ENCODE measurements at places on chromosomes 5 and 9. TPM values are rescaled to one million over a fixed set of nuclear protein-coding genes. Genes with fewer than 3 reads are reported as not detected.

- DNase-seq = no peak
These were observed 31.3 kb upstream of the TAS2R1 start for GRCh38 chr5:9661316-9662015.

BSPRY gene
- 10.0 TPM for polyA plus RNA-seq

KYAT1 gene
- 35.5 TPM for polyA plus RNA-seq

DNA sequence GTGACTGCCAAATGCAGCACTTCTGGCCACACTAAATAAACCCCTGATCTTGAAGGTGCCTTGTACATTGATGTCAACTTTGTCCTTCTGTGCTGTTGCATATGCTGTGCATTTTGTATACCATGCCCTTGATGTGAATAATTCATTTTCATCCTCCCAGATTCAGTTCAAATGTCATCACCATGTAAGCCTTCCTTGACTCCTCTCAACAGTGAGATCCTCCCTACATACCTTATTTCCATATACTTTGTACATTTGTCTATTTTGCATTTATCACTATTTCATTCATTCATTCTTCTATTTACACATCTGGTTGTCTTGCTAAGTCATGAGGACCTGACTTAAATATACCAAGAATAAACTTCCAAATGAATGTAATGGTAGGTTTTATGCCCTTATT is 273.2 kb upstream of the EFNA5 start:
- no peak for DNase-seq

SLC22A4 gene
- polyA plus RNA-seq = 9.1 TPM

PLAC8L1 gene
- polyA plus RNA-seq = 0.75 TPM

SEMA5A gene
- 44.8 TPM for polyA plus RNA-seq

SLC1A1 gene
- polyA plus RNA-seq = 25.4 TPM

- DNase-seq = no peak
These were observed 21.0 kb upstream of the PPP2CA start for GRCh38 chr5:134246771-134247427.

NME5 gene
- polyA plus RNA-seq = 16.8 TPM

GRCh38 chr9:124631326-124631725 is 124.1 kb upstream of the NR5A1 start:
- no peak for DNase-seq

DNA sequence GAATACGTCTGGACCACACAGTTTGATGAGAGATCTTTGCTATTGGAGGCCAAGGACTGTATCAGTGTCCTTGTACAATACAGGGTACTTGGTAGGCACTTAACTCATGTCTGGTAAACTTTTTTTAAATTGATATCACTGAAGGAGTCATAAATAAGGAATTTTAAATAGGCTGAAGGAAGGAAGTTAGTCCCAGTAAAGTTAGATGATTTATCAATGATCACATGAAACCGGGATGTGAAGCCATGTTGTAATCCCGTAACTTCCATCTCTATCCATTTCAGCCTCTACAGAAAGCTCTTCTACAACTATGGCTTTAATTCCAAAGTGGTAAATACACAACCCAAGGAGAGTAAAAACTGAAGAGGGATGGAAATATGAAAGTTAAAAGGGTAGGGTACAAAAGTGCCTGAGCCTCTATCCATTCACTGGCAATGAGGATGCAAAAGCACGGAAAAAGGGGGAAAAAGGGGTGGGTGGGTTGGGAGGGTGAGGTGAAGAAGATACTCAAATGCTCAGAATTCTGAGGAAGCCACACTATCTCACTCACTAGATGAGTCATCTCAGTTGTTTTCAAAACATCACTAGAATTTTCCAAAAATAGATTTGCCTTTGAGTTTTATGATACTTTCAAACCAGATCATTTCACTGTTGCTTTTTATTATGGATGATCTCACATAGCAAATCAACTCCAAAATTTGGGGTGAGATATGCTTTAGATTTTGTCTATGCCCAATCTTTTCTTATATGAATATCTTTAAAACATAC is 1053.5 kb downstream of the NR2F1-AS1 start:
- no peak for DNase-seq

HTR4 gene
- 0.12 TPM for polyA plus RNA-seq

DNA sequence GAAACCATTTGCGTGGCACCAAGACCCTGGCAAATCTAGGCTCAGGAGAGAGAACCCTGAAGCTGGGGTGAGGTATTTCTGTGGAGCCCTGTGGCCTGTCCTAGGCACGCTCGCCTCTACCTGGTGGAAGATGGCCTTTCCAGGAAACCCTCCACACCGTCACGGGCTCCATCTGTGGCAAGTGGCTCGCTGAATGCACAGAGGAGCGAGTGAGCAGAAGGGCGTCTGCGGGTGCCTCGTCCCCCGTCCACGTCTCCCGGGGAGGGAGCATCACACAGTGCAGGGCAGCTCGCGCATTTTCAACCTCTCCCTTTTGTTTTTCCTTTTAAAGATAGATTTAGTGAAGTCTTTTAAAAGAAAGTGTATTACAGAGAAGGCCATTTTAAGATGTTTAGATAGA is 25.3 kb upstream of the RASGEF1C start:
- DNase-seq = no peak

TUSC1 gene
- polyA plus RNA-seq = 17.9 TPM

TMEM203 gene
- polyA plus RNA-seq = 44.7 TPM

DNA sequence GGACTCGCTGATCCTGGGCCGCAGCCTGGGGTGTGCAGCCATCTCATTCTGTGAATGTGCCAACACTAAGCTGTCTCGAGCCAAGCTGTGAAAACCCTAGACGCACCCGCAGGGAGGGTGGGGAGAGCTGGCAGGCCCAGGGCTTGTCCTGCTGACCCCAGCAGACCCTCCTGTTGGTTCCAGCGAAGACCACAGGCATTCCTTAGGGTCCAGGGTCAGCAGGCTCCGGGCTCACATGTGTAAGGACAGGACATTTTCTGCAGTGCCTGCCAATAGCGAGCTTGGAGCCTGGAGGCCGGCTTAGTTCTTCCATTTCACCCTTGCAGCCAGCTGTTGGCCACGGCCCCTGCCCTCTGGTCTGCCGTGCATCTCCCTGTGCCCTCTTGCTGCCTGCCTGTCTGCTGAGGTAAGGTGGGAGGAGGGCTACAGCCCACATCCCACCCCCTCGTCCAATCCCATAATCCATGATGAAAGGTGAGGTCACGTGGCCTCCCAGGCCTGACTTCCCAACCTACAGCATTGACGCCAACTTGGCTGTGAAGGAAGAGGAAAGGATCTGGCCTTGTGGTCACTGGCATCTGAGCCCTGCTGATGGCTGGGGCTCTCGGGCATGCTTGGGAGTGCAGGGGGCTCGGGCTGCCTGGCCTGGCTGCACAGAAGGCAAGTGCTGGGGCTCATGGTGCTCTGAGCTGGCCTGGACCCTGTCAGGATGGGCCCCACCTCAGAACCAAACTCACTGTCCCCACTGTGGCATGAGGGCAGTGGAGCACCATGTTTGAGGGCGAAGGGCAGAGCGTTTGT is 19.9 kb downstream of the PTGES2 start:
- no peak for DNase-seq

DNA sequence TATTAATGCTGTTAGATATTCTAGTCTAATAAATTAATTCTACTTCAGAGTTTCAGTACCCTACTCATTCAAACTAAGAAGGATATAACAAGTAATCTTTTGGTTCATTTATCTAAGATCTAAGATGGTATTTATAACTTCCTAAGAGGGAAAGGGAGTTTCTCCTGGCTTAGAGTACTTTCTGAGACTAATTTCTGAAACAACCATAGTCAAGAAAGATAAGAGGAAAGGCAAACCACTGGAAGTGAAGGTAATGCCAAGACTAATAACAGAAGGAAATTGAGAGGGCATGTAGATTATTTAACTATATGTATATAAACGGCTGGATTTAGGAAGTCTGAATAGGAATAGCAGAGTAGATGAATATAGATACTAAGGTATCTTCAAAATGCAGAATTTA is 112.4 kb upstream of the ACOT12 start:
- DNase-seq = no peak
